ENCODE measurements at places on chromosomes 16 and 17. TPM values are rescaled to one million over a fixed set of nuclear protein-coding genes. Genes with fewer than 3 reads are reported as not detected.
A peak's percentile ranks its signal among the peaks of the same experiment; 100 is the strongest.

GRCh38 chr17:77189148-77189547 lies 48.4 kb downstream of the SEC14L1 start:
- DNase-seq: no peak

GRCh38 chr17:9115214-9116191 lies 94.2 kb downstream of the NTN1 start:
- peak; percentile 73 for DNase-seq

Gene CPHXL
- not detected for total RNA-seq

Gene FZD2
- 0.80 TPM for total RNA-seq

GRCh38 chr16:84996365-84996764 lies 15.0 kb downstream of the ZDHHC7 start:
- DNase-seq: no peak

DNA sequence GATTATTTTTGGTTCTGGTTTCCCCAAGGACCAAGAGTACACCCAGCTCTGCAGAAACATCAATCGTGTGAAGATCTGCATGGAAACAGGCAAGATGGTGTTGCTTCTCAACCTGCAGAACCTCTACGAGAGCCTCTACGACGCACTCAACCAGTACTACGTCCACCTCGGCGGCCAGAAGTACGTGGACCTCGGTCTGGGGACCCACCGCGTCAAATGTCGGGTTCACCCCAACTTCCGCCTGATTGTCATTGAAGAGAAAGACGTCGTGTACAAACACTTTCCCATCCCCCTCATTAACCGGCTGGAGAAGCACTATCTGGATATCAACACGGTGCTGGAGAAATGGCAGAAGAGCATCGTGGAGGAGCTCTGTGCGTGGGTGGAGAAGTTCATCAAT lies 67.4 kb upstream of the ENDOV start:
- no peak for DNase-seq

Gene TP53TG3
- not detected for total RNA-seq

Gene EPN3
- 2.2 TPM for total RNA-seq

- DNase-seq: no peak
These were observed 186.2 kb upstream of the WSCD1 start for GRCh38 chr17:5883775-5884665.

Gene SLC16A13
- total RNA-seq: 0.42 TPM

Gene ZNF597
- 2.5 TPM for total RNA-seq

GRCh38 chr16:64615630-64616280 lies 506.1 kb downstream of the CDH11 start:
- no peak for DNase-seq

DNA sequence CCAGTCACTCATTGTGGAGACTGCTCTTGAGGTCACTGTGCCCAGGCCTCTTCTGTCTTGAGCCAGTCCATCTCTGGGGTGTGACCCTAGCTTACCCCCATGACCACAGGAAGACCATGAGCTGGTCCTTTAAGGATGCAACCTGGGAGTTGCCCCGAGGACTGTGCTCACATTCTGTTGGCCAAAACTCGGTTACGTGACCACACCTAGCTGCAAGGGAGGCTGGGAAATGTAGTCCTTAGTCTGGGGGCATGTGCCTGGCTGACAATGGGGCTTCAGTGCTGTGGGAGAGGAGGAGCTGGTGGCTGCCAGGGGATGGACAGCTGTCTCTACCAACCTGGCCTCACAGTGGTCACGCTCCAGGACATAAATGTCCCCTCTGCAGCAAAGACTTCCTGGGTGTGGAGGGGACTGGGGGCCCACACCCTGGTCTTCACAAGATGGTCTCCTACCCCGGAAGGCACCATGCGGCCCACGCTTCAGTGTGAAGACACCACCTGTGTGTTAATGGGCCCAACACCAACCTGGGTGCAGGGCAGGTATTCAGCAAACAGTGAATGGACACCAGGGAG lies 55.4 kb downstream of the JPH3 start:
- no peak for DNase-seq

GRCh38 chr17:7475764-7476422 lies 3.5 kb downstream of the ZBTB4 start:
- DNase-seq: no peak

DNA sequence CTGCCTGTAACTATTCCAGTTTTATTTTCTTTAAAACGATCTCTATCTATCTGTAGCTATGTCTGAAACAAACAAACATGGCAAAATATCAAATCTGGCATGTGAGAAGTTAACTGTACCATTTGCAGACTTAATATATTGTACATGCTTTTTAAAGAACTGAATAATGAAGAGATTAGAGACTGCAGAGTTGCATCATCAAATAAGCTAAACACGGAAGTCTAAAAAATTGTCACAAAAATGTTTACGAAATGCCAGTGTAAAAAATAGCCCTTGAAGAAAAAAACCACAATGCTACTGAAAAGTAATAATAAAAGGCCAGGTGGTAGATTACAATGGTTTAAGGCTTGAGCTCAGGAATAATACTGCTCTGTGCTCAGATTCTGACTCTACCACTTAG lies 43.1 kb downstream of the HS3ST3A1 start:
- no peak for DNase-seq

Gene ARHGAP44
- 0.61 TPM for total RNA-seq

Gene CACNG5
- 0.05 TPM for total RNA-seq

DNA sequence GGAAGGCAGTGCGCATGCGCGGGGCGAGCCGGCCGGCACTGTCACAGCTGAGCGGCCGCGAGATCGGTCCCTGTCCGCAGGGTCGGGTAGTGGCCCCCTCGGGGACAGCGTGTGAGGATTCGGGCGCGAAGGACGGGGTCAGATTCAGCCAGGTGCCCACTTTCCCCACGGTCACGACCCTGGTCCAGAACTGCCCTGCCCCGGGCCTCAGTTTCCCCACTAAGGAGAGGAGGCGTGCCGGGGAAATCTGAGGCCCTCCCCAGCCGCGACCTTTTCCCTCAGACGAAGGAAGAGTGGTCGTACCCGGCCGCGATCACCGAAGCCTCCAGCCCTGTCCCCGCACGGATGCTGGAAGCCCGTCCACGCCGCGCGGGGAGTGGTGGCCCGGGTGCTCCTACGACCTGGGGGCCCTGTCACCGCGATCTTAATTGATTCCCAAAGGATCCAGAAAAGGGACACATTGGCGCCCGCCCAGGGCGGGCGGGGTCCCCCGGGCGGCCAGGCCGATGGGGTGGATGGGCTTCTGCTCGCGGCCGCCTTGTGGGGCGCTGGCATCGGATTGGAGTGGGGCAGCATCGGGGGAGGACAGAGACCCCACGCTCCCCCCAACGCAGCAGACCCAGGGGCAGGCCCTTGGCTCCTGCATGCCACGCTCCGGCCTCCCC lies 57.7 kb downstream of the SRL start:
- no peak for DNase-seq

- DNase-seq: no peak
These were observed 87.7 kb downstream of the RTN4RL1 start for GRCh38 chr17:1937461-1937860.
